ENCODE measurements at places on chromosomes 5 and 9. TPM values are rescaled to one million over a fixed set of nuclear protein-coding genes. Genes with fewer than 3 reads are reported as not detected.

DNA sequence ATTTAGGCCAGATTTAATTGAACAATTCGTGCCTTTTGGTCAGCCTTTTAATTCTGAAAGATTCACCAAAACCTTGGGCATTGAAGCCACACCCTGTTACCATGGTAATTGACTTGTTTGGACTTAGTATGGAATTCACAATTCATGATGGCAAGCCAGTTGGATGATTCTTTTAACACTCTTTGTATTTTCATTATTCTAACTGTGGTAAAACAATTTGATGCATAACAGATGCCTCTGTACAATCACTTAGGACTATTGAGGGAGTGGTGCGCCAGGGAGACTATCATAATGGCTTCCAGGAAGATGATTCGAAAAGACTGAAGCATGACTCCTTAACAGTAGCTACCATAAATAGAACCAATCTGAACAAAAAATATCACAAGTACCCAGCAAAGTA, 381.1 kb upstream of the ADAMTS16 start:
- no peak for DNase-seq

The RASGRF2 gene
- polyA plus RNA-seq: under 0.01 TPM

- no peak for DNase-seq
Measured at GRCh38 chr9:119101048-119101447, 268.2 kb downstream of the BRINP1 start.

DNA sequence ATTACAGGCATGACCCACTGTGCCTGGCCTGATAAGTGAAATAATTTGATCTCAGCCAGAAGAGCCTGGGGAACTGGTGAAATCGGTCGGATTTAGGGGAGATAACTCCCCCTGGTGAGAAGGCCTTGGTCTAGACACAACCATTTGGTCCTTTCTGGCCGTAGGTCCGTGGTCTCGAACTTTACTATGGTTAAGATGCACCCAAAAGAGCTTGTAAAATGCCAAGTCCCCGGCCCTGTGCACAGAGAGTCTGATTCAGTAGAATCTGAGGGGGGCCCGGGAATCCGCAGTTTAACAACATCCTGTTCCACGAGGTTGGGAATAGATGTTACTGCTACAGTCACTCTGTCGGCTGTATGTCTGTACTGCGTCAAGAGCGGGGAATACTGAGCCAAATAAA, 140.7 kb downstream of the C9orf50 start:
- no peak for DNase-seq

- DNase-seq: no peak
Measured at GRCh38 chr5:19258686-19259085, 729.3 kb downstream of the CDH18 start.

The RLN2 gene
- polyA plus RNA-seq: not detected

The PCDHB10 gene
- polyA plus RNA-seq: 0.60 TPM

DNA sequence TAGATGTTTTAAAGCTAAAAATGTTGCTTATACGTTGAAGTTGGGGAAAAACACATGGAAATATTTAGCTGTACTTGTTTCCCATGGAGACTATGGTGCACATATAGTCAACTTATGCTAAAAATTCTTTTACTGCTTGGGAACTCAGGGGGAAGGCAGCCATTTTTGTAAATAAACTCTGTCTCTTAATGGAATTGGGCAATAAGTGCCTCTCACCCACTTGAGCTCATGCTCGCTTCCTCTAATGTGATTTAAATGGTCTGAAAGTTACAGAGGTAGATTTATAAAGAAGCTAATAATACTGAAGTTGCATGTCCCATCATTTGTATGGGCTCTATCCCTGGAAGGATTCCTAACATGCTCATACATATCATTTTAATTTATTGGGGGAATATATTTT, 523.8 kb downstream of the RASEF start:
- DNase-seq: no peak

DNA sequence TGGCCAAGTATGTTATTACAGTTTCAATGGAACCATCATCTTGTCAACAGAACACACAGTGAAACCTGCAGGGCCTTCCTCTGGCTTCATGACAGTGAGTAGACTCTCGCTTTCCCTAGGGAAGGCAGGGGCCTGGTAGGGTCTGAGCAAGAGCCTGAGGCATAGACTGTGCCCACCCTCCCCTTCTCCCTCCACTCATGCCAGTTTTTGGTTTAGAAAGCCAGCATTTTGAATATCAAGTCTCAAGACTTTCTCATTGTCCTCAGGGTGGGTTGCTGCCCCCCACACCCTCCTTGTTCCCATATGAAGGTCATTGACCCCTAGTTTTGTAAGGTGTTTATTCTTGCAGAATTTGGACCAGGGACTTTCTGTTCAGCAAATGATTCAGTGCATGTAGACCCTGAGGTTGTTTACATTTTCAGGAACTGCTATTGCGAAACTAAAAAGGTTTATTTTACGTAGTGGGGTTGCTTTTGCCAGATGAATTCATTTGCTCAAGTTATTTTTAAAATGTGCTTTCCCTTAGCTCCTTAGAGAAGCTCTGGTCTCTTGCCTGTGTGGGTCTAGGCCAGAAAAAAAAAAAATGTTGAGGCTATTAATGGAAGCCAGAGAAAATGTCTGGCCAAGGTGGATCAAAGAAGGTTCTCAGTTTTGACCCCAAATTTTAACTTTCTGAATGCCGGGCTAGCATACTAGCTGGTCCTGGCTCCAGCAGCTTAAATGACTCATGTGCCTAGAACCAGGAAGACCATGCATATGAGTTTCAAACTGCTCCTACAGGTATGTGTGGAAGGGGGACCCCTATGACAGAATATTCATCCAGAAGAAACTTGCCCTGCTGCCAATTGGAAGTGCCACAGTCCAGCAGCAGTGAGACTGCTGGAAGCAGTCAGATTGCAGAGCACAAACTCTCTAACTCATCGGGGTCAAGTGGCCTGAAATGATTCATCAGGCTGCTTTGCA, 10.1 kb upstream of the MOB3B start:
- DNase-seq: peak; percentile 83

The CMYA5 gene
- polyA plus RNA-seq: 0.54 TPM

The ADAMTSL1 gene
- 1.4 TPM for polyA plus RNA-seq

- DNase-seq: no peak
Measured at GRCh38 chr5:4156153-4156552, 560.5 kb downstream of the IRX1 start.

The STING1 gene
- polyA plus RNA-seq: 5.5 TPM
